ENCODE measurements at places on chromosomes 11 and 22.

GRCh38 chr11:73157101-73158010 is 15.2 kb upstream of the FCHSD2 start:
- peak; percentile 68 for DNase-seq

DNA sequence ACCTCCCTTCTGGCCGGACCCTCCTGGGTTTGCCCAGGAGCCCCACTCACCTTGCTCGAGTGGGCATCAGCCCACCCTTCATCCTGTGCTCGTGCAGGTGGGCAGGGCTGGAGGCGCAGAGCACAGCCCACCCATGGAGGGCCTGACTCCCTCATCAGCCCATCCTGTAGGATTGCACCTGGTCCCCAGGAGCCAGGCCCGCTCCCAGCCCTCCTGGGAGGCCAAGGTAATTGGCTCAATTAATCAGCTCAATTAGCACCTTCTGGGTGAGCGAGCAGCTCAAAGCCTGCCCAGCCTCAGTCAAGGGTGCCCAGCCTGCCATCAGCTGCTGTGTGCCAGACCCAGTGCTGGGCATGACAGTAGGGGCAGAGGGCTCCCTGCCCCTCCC is 58.1 kb upstream of the NECTIN1 start:
- no peak for DNase-seq

- DNase-seq: no peak
Observed at GRCh38 chr11:43532041-43532440, 148.5 kb upstream of the HSD17B12 start.

- DNase-seq: peak; percentile 6
Observed at GRCh38 chr22:28051787-28052356, 132.8 kb upstream of the PITPNB start.

- no peak for DNase-seq
Observed at GRCh38 chr11:119865661-119866156, 136.7 kb upstream of the NECTIN1 start.

DNA sequence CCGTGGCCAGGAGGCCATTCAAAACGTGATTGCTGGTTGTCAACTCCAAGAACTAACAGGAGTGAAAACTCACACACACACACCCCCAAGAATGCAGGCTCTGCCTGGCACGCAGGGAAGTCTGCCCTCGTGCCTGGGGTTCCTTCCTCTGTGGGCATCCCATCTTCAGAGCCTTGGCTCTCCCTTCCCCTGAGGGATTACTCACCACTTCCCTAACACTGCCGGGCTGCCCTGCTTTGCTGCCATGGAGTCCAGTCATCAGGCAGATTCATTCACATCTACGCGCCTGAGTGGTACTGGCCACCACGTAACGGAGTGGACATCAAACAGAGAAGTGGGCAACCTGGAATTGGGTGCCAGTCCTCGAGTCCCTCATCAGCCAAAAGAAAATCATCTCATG is 120.7 kb upstream of the TMEM45B start:
- DNase-seq: no peak

GRCh38 chr11:83259559-83259958 is 26.6 kb downstream of the CCDC90B start:
- DNase-seq: no peak

DNA sequence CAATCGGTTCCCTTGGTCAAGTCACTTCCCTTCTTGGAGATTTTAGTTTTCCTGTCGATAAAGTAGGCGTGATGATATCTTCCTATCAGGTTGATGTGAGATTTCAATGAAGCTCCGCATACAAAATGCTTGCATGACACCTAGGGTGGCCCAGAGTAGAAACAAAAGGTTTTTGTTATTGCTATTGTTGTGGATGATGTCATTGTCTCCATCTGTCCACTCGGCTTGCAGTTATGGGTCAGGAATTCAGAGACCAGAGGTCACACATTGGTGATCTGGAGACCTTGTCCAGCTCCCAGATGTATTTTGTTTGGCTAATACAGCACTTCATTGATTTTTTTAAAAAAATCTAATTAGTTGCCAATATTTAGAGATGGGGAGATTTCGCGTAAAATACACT is 382.1 kb downstream of the MN1 start:
- no peak for DNase-seq

DNA sequence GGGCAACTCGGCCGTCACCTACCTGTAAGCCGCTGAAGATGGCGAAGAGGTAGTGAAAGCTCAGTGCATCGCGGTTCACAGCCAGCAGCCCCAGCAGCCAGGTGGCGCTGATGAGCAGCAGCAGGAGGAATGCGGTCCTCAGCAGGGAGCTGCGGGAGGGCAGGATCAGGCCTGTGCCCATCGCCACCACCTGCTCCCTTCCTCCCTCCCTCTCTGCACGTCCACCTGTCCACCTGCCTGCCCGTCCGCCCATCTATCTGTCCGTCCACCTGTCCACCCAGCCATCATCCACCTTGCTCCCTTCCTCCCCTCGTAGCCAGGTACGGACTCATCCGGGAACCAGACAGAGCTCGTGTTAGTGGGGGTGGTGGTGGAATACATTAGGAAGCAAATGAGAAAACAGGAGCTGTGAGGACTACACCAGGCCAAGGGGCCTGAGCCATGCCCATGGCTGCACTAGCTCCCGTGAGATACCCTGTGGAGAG is 32.2 kb downstream of the TRMU start:
- peak; percentile 85 for DNase-seq

GRCh38 chr11:3989921-3990290 is 104.7 kb upstream of the RRM1 start:
- no peak for DNase-seq

- DNase-seq: no peak
Observed at GRCh38 chr22:19882446-19883381, 28.0 kb upstream of the GNB1L start.

GRCh38 chr11:67416416-67417335 is 1.2 kb downstream of the CARNS1 start:
- DNase-seq: no peak

DNA sequence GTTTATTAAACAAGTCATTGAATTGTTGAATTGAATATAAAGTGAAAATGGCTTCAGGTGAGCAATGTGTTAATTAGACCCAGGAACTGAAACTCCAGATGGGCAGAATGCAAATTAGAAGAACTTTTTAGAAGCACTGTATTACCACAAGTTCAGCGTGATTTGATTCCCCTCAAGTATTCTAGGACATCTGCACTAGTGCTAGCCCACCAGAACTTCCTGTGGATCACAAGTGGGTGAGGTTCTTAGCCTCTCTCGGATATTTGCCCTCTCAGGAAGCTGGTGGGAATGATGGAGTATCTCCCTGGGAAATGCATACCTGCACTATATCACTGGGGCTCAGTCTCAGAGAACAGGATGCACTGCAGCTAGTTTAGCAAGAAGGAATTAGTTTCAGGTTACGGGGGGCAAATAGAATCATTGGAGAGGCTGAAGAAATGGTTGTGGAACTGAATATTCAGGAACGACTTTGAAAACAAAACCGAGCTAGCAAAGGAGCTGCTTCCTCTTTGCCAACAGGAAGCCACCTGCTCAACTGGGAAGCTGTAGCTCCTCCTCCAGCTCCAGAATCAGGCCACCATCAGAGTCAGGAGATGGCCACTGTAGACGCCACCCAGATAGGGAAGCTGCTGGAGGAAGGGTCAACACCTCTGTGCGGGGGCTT is 74.3 kb downstream of the DHCR7 start:
- peak; percentile 65 for DNase-seq

GRCh38 chr11:118152552-118153471 is at the start of gene SCN4B:
TSS of gene SCN4B (minus strand) at chr11:118152823. CDS start at chr11:118152673, 150 bp downstream.
- peak; percentile 38 for DNase-seq

DNA sequence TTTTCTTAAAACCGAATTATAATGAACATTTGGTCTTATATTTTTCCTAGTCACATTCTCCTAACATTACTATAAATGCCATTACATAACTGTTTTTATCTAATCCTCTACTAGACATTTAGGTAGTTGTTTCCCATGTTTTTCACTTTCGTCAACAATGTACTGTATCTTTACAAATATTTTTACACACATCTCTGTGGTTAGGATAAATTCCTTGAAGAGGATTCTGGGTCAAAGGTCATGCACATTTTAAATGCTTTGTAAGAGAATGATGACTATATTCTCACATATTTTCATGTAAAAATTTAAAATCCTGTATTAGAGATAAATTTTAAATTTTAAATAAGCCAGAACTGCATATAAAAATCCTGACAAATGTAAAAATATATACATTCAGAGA is 61.3 kb upstream of the CLNS1A start:
- DNase-seq: no peak

GRCh38 chr22:48414651-48415050 is 1413.0 kb downstream of the BRD1 start:
- no peak for DNase-seq

DNA sequence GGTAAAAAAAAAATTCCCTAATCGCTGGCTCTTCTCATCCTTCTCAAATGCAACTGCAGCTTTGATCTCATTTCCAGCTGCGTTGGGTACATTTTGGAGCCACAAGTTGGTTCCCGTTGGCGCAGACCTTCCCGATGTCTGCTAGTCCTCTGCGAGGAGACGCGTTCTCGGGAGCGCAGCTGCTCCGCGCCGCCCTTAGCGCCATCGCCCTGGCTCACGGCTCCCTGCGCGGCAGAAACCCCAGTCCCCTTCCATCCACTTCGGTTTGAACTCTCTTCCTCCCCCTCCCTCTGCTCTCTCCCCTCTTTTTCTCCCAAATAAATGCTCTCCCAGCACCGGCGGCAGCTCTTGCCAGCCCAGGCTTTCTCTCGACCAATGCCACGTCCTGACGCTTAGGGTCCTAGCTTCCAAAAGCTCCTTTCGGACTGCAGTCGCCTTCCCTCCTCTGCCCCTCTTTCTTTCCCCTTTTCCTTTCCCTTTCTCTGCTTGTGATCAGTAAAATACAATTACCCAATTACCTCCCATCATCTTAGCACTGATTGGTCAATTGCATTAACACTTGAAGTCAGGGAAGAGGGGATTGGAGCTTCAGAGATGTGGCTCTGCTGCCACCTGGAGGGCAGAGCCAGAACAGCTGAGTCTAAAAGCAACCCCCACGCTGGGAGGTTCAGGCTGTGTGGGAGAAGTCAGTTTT is 1165.7 kb downstream of the LRRC4C start:
- peak; percentile 49 for DNase-seq

DNA sequence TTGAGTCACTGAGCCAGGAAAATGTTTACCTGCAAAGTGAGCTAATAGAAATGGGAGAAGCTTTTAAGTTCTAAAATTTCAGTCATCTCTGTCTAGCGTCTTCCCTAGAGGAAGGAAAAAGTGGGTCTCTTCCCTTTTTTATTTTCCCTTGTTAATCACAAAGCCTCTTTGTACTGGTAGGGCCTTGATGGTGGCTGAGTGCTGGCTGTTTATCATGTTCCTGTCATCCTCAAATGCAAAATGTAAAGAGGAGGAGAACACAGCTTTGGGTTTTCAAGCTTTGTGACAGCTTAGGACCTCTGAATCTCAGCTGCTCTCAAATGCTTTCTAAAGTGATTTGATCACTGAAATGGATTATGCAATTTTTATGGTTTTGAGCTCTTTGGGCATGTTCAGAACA is 222.0 kb downstream of the TMEM135 start:
- no peak for DNase-seq

DNA sequence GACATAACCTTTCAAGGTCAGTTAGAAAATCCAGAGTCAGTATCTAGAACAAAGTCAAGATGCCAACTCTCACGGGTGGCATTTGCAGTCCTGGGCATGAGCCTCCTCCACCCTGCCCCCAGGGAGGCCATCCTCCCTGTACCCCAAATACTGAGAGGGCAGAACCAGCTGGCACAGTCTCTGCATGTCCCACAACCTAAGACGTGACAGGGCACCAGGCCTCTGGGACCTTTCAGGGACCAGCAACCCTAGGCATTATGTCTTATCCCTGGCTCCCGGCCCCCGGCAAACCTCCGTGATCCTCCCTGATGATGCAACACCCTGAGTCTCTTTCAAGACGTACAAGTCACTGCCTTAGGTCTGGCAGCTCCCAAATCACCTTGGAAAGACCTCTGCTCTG is 2.0 kb downstream of the MB start:
- no peak for DNase-seq

- no peak for DNase-seq
Observed at GRCh38 chr11:1088927-1089737, 14.5 kb downstream of the MUC2 start.

- no peak for DNase-seq
Observed at GRCh38 chr11:101014600-101015285, 114.9 kb downstream of the PGR start.

DNA sequence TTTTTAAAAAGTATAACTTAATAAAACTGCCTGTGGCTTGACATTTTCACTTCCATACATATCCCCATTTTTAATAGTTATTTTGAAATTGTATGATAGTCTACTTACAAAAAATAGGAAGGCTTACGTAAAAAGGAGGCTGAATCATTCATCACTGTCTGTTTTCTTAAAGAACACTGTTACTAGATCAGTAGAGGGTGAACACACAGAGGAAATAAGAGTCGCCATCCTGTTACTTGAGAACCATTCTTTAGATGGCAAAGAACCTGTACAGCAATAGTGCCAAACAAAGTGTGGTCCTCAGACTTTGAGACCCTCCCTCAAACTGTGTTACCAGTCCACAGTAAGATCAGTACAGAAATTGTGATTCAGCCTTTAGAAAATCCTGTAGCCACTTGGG is 180.7 kb downstream of the PGR start:
- DNase-seq: no peak

DNA sequence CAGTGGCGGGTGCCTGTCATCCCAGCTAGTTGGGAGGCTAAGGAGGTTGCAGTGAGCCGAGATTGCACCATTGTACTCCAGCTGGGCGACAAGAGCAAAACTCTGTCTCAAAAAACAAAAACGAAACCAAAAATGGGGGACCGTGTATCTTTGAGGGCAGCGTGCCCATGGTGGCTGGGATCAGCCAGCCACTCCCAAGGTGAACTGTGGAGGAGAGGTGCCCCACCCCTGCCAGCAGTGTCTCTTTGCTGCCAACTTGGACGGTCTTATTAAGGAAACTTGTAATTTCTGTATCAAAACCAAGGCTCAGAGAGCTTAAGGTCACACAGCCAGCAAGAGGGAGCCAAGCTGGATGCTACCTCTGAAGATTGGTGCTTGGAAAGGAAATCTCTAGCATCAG is 147.7 kb downstream of the CACNA1I start:
- DNase-seq: no peak

- DNase-seq: no peak
Observed at GRCh38 chr11:110772863-110773262, 60.6 kb upstream of the ARHGAP20 start.

GRCh38 chr22:16932577-16932976 is 75.4 kb downstream of the GAB4 start:
- DNase-seq: no peak

GRCh38 chr22:38947321-38948140 is 9.9 kb upstream of the APOBEC3A start:
- no peak for DNase-seq

- DNase-seq: no peak
Observed at GRCh38 chr11:75105462-75105925, 8.8 kb upstream of the OR2AT4 start.

GRCh38 chr22:31969789-31970489 is 25.6 kb downstream of the YWHAH start:
- DNase-seq: peak; percentile 71

DNA sequence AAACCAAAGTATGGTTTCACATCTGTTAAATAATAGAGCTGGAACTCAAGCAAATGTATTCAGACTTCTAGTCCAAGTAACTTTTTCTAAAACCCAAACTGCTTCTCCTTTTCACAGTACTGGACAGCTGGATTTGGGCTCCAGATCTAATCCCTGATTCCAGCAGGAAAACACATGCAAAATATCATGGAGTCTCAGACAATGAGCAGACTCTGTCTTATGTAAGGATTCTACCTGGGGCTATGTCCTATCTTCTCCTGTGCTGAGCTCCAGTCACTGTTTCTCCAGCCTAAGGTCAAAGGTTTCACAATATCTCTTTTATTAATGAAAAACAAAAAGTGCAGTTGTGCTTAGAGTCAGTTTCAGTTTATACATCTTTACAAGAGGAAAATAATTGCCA is 83.2 kb upstream of the EED start:
- no peak for DNase-seq

All from germinal center (tissue), 1 donor.